Hematopoietic multipotent progenitor cell treated with erythropoietin and hydrocortisone succinate and interleukin-3 and kit ligand, for 15 days (in vitro differentiated cells): ENCODE measurements at places on chromosomes 7 and 10.

DNA sequence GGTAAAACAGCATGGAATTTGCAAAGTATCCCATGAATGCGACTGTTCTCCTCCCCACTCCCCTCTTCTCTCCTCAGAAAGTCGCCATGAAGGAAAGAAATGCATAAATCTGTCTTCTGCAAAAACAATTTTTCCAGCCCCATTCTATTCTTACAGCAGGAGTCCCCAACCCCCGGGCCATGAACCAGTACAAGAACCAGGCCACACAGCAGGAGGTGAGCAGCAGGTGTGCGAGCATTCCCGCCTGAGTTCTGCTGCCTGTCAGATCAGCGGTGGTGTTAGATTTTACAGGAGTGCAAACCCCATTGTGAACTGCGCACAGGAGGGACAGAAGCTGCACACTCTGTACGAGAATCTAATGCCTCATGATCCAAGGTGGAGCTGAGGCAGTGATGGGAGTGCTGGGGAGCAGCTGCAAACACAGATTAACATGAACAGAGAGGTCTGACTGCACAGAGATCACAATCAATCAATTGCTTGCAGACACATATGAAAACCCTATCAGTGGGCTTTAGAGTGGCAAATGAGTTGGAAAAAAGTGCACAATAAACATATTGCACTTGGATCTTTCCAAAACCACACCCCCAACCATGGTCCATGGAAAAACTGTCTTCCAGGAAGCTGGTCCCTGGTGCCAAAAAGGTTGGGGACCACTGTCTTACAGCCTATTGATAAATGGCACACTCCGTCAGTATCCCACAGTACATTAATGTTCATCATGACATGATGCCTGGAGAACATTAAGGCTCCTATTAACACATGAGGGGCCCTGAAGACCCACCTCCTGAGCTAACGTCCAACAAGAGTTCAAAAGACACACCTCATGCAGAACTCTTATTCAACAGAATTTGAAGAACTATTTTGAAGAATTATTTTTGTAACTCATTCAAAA is 205.0 kb downstream of the PTPRN2 start:
- DNase-seq, result no peak

GRCh38 chr10:14564268-14564744 is 210.4 kb downstream of the FAM107B start:
- no peak for DNase-seq

GRCh38 chr10:62687230-62687748 is 117.2 kb upstream of the ADO start:
- no peak for DNase-seq

DNA sequence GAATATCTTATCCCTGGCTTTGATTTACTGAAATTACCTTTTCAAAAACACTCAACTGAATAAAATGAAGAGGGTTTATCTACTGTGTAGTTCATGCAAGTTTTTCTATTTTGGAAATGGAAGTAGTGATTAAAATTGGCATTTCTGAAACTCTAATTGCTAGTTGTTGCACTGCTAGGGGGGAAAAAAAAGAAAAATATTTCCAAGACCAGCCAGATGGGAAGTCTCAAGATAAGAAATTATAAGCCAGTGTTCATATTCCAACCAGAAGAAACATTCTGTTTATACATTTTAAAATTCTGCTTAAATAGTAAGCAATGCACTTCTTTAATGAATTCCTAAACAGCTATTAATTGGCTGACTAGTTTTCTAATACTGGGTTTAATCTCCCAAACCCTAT is 9.4 kb upstream of the ADO start:
- DNase-seq, result no peak

DNA sequence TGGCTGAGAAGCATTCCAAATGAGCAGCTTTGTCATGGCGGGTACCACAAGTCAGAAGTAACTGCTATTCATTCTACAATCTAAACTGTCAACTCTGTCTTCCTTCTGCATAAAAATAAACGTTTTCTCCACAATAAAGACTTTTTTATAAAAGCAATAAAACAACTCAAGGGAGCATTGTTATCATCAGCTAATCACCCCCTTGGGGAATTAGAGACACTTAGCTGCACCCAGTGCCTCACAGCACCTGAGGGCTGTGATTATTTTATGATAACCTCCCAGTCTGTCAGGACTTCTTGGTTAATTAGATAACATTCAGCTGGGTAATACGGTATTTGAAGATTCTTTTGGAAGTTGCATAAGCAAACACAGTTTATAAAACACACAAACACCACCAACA is 155.6 kb downstream of the PPP1R3A start:
- DNase-seq, result no peak

DNA sequence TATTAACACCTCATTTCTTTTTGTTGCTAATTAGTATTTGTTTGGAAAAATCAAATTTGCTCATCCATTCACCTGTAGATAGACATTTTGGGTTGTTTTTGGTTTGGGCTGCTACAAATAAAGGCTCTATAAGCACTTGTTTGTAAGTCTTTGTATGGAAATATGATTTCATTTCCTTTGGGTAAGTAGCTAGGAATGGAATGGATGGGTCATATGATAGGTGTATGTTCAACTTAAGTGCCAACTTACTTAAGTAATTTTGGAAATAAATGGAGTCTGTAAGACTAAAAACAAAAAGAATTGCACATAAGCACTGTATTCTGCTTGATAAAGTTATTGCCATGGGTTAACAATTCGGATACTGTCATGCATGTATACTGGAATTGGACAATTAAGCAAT is 157.7 kb upstream of the NAMPT start:
- DNase-seq, result no peak

- DNase-seq, result no peak
Observed at GRCh38 chr7:74057216-74057925, 26.2 kb upstream of the LIMK1 start.

DNA sequence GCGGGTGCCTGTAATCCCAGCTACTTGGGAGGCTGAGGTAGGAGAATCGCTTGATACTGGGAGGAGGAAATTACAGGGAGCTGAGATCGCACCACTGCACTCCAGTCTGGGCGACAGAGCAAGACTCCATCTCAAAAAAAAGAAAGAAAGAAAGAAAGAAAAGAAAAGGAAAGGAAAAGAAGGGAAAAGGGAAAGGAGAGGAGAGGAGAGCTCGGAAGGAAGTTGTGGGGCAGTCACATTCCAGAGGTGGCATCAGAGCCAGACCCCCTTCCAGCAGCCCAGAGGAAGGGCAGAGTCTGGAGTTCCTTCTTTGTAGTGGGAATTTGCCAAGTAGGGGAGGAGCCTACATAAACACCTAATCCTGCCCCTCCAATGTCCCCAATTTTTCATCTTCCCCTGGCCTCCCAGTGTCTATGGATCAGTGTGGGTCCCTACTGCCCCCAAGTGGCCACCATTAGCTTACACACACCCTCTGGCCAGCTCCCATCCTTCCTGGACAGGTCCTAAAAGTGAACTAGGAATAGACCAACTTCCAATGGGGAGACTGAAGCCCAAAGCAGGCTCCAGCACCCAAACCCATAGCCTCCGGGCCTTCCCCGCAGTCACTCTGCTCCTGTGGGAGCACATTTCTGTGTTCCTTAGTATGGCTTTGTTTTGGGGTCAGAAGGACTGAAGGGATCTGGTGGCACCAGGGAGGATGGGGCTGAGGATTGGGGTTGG is 39.6 kb upstream of the HSPB1 start:
- DNase-seq, result peak; percentile 37

DNA sequence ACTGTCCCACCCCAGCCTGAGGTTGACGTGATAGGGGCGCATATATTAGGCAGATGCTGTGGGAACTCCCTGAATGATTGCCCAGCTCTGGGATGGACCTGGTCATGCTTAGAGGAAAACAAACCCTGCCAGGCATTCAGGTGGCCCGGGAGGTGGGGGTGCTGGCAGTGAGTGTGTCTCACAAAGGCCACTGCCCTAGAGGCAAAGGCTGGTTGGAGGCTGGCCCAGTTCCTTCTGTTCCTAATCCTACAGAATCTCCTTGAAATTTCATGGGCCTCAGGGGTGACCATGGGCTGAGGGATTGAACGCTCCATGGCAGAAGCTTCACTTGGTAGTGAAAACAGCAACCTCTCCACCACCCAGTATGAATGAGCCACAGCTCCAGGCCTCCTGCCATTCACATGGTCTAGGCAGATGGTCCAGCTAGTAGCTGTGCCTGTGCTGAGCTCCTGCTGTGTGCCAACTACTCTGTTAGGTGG is 25.6 kb downstream of the ADRA2A start:
- no peak for DNase-seq

GRCh38 chr7:30920021-30920583 is 8.4 kb downstream of the AQP1 start:
- peak; percentile 43 for DNase-seq
